ENCODE measurements at places on chromosomes 1 and 21.

DNA sequence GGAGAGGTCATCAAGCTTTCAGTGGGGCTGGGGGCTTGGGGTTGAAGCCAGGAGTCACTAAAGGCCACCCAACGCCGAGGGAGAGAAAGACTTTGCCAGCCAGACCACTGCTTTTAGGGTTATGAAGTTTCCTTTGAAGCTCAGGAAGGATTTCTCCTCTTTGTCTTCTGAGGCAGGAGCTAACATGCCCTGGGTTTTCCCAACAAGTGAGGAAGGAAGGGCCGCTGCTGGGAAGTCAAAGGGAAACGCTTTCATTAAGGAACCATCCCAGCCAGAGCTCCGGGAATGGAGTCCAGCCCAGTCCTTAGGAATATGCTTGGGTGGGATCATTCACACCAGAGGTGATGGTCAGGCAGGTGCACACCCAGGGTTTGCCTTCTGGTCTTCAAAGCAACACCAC lies 436.9 kb downstream of the PRDM2 start:
- DNase-seq, result no peak

GRCh38 chr1:156177919-156178654 lies 15.8 kb upstream of the SLC25A44 start:
- no peak for DNase-seq

- DNase-seq, result no peak
Observed at GRCh38 chr1:172085317-172085716, 244.0 kb downstream of the DNM3 start.

DNA sequence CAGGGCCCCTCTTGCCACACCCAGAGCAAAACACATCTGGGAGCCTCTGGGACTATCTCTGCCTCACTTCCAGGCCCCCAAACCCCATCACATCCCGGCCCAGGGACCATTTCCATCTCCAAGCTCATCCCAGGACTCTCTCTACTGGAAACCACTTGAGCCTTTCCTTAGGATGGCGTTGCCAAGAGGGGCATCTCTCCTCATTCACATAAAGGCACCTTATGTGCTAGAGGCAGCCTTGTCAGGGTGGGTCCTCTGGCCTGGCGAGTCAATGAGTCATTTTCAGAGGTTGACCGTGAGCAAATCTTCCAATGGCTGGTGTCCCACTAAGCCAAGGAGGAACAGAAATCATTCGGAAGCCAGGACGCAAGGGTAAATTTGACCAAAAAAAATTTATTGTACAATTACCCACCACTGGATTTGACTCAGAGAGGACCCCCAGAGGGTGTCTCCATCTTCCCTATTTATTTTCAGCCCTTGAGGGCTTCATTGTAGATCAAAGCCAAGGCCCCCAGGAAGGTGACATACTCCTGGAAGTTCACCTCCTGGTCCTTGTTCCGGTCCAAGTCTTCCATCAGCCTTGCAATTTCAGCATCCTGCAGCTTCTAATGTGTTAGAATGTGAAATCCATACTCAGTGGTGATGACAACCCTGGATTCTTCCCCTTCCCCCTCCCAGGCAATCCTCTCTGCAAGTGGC lies 1.4 kb downstream of the S100A6 start:
- DNase-seq, result no peak

GRCh38 chr1:17875882-17876280 lies 120.7 kb downstream of the ACTL8 start:
- no peak for DNase-seq

- DNase-seq, result peak; percentile 45
Observed at GRCh38 chr1:118987468-118988185, 516 bp downstream of the TBX15 start.

- DNase-seq, result no peak
Observed at GRCh38 chr1:210523830-210524229, 195.1 kb downstream of the HHAT start.

DNA sequence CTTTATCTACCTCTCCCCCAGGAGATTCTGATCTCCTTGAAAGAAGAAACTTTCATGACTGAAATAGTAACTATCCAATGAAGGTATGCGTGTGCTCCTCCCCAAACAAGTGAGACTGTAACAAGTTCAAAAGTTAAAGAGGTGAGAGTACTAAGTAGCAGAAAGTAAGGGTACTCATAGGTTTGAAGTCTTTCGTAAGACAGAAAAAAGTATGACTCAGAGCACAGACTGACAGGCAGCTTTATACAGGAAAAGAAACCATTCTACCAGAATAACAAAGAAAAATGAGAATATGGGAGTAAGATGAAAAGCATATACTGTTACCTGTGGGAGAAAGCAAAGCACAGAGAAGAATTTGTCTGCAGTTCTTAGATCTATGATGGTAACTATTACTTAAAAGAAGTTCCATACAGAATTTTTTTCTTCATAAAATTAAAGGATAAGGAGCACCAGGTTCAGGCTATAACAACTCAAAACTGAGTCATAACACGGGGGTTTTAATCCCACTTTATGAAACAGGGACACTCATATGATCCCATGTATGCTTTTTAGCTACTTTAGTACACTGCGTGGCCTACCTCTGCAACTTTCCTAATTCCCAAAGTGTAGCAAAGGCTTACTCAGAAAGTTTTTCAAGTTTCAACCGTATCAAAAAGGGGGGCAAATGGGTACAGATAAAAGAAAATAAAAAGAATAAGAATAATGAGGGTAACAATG lies 52.0 kb downstream of the FOXJ3 start:
- no peak for DNase-seq

DNA sequence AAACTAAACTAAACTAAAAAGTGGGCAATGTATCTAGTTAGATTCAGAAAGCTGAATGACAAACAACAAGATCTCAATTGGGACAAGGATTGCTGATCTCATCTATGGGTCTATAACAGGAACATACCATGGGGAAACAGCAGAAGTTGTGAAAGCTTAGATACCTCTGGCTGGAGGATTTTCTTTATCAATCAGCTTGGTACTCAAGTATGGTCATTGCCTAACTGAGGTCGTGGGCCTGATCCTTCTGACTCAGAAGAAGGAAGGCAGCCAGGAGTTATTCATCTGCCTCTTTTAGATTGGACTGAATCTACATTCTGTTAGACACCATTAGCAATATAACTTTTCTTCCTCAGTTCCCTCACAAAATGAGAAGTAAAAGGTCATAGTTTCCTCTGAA lies 39.7 kb downstream of the DNTTIP2 start:
- DNase-seq, result peak; percentile 12

- no peak for DNase-seq
Observed at GRCh38 chr1:109249654-109250401, 489 bp downstream of the CELSR2 start.

DNA sequence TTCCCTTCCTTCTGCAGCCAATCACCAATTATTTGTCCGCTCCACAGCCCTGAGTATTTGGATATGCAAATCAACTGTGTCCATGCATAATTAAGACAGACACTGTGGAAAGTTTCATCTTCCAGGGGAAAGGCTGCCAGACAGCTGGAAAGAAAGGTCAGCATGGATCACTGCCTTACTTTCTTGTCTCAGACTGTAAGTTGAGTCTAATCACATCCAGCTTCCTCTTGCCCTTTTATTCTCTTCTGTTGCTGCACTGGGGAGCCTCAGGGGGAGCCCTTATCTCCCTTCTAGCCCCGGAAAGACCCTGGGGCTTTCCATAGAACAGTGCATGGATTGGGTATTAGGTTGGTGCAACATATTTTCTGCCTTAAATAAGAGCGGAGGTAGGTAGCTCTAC lies 182.9 kb downstream of the OMA1 start:
- DNase-seq, result no peak

DNA sequence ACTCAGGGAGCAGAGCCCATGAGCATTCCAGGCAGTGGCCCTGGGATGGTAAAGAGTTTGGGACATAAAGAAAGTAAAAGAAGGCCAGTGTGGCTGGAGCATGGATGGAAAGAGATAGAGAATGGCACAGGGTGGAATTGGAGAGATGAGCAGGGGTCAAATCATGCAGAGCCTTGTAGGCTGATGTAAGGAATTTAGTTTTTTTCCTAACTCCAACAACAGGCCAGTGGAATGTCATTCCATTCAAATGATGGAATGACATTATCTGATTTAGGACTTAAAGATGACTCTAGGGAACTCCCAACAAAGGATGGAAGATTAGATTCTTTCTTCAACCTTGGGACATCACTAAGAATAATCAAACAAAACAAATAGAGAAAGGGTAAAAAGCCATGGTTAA lies 12.8 kb upstream of the S100A2 start:
- DNase-seq, result no peak

DNA sequence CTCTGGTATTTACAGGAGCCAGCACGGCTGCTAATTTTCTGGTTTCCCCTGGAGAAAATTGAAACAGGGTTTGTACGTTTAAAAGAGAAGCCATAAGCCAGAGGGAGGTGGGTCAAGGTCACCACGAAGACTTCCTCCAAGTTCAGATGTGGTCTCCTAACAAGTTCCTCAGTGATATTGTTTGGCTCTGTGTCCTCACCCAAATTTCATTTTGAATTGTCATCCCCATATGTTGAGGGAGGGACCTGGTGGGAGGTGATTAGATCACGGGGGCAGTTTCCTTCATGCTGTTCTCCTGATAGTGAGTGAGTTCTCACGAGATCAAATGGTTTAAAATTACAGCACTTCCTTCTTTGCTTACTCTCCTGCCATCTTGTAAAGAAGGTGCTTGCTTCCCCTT lies 295.4 kb upstream of the DAB1 start:
- DNase-seq, result no peak

- no peak for DNase-seq
Observed at GRCh38 chr1:46219551-46220520, 16.7 kb downstream of the LURAP1 start.

DNA sequence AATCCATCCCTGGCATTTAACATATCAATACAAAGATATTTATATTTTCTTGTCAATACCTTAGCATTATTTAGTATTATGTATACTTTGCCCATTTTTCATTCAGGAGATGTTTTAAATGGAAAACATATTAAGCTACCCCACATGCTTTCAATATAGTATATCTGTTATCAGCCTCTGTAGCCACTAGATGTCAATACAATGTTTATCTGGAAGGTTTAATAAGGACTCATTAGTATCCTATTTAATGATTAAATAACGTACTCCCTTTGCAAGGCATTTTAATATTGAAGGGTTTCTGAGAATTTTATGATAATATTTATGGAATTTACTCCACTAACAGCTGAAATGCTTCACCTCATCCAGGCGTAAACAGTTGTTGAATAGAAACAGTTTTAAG lies 329.5 kb upstream of the ADGRL2 start:
- DNase-seq, result no peak

DNA sequence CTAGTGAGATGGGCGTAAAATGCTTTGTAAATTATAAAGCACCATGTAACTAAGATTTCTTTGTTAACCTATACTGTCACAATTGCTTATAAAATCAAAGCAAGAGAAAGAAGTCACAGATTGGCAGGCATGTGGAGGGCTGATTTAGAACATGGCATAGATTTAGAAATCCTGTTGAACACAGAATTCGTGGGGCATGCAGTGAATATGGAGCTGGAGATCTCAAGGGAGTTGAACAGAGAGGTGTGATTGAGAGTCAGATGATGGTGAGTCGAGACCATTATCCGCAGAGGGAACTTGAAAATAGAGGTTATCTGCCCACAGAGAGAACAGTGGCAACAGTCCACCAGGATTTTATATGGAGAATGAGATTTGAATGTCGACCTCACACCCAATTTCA lies 27.6 kb downstream of the PBX1 start:
- no peak for DNase-seq

DNA sequence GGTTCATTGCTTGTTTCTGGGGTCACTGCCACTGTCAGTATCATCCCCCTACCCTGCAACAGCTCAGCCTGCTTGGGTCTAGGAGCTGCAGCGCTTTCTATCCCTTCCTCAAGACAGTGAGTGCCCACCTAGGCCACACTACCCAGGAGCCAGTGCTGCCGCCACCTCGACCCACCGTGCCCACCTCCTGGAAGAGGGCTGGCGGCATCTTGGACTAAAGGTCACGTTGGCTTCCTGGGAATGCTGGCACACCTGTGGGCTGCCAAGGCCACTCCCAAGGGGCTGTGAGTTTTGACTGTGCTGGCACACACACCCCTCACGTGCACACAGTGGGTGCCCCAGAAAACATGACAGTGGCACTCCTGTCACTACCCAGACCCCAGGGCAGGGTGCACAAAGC lies 22.1 kb downstream of the CRYAA start:
- no peak for DNase-seq

- no peak for DNase-seq
Observed at GRCh38 chr1:12305377-12305776, 75.5 kb downstream of the VPS13D start.

Data from T1000 (cell line).